Nephron progenitor cell (in vitro differentiated cells): ENCODE measurements at places on chromosomes 1 and 21.

DNA sequence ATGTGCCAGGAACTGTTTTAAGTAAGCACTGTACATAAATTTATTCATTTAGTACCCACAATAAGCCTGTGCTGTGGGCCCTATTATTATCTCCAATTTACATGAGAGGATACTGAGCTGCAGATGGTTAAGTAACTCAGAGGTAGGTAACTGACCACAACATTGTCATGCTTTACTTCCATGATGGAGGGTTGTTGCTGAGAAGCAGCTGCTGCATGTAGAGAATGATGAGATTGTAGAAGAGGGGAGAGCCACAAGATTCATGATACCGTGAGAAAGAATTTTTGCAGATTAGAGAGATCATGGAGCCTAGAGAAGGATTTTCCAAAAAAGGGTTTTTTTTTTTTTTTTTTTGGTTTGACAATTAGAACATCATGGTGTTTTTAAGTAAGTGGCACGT is 313.1 kb downstream of the PTBP2 start:
- DNase-seq: no peak

GRCh38 chr1:39722495-39722894 is 16.2 kb upstream of the PPIE start:
- DNase-seq: no peak

GRCh38 chr1:224387302-224387912 is 30.7 kb downstream of the CNIH4 start:
- no peak for DNase-seq

DNA sequence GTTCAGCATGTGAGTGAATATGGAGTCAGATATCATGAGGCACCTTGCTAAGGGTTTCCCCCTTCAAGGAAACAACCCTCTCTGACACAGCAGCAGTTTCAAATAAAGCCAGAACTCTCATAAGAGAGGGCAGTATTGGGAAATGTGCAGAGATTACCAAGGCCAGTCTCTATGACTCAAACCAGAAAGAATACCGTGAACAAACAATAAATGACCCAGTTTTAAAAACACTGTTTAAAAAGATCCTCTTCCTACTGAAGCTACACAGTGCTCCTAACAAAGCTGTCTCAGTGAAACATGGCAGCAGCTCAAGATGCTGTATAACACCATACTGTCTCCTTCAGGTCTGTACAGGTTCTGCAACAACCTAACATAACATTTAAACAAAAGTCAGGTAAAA is 102.6 kb downstream of the KIAA0319L start:
- no peak for DNase-seq

- no peak for DNase-seq
These were observed 25.6 kb upstream of the ENO1 start for GRCh38 chr1:8903908-8904650.

GRCh38 chr1:100979631-100980030 is 46.0 kb downstream of the DPH5 start:
- no peak for DNase-seq

DNA sequence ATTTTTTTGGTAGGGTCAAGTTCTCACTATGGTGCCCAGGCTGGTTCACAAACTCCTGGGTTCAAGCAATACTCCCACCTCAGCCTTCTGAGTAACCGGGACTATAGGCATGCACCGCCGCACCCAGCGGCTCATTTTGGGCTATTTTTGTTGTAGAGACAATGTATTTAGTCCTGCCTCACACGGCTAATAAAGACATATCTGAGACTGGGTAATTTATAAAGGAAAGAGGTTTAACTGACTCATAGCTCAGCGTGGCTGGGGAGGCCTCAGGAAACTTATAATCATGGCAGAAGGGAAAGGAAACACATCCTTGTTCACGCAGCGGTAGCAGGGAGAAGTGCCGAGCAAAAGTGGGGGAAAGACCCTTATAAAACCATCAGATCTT is 4.2 kb downstream of the CELA2A start:
- no peak for DNase-seq

- DNase-seq: no peak
These were observed 2.3 kb upstream of the TNNT2 start for GRCh38 chr1:201379733-201380242.

DNA sequence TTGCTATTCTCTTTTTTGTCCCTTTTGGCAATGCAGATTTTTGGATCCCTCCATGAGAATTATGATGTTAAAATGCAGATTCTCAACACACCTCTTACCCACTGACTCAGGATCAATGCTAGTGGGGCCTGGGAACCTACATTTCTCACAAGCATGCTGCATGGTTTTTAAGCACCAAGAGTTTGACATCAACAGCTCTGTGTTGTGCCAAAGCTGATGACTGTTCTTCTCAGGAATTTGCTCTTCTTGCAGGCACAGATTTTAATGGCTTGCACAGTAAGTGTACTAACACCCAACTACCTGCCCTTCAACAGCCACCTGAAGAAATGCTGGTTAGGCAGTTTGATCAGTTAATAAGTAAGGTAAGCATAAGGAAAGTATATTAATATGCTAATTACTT is 468.7 kb downstream of the PTBP2 start:
- no peak for DNase-seq

GRCh38 chr1:31576743-31577455 is 584 bp downstream of the TINAGL1 start:
- no peak for DNase-seq

- no peak for DNase-seq
These were observed 10.3 kb downstream of the FBXO28 start for GRCh38 chr1:224124220-224124619.

- DNase-seq: peak; percentile 46
These were observed 109.0 kb upstream of the IPO9 start for GRCh38 chr1:201719812-201720521.

GRCh38 chr1:233681285-233681684 is 67.4 kb downstream of the KCNK1 start:
- DNase-seq: no peak

DNA sequence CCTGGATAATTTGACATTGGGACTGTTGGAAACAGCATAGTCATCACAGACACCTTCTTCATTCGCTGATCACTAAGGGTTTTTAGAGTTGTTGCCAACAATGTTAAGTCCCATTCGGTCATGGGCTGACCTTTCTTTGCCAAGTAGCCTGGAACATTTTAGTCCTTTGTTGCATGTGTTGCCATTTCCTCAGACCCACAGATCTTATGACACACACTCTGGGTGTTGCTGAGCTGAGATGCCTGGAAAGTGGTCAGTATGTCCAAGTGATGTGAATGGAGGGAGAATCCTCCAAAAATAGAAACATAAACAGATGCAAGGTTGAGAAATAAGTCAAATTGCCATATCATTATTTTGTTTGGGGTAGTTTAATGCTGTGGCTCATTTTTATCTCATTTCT is 61.5 kb upstream of the GJA5 start:
- DNase-seq: no peak

DNA sequence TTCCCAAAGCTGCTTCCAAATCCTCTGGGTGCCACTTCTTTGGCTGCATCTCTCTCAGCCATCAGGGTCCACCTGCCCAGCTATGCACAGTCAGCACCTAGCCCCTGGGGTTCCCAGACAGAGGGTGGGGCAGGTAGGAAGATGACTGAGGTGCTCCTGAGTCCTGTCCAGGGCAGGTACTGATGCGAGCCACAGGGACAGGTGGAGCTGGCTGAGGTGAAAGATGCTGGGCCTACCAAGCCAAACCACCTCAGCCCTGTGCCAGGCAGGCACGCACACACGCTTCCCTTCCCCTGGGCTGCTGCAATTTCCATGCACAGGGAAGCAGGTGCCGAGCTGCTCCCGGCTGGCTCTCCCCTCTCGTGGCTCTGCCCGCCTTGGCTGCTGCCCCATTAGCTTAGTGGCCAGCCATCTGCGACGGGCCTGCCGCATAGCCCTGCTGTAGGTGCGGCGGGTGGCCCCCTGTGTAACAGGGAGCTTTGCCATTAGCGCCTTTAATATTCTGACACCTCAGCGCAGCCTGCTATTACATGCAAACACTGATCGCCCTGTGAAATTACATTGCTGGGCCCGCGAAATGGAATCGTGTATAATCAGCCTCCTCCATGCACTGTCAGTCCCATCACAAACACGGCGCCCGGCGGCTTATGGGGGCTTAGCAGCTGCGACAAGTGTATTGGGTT is 38.9 kb downstream of the DMAP1 start:
- DNase-seq: no peak

- no peak for DNase-seq
These were observed 11.3 kb upstream of the MAP10 start for GRCh38 chr1:232793944-232794343.

- no peak for DNase-seq
These were observed 169.2 kb upstream of the SGIP1 start for GRCh38 chr1:66364578-66365391.

GRCh38 chr1:23417570-23417969 is 7.0 kb downstream of the TCEA3 start:
- no peak for DNase-seq

GRCh38 chr1:89627596-89627962 is 5.3 kb upstream of the LRRC8C start:
- no peak for DNase-seq

DNA sequence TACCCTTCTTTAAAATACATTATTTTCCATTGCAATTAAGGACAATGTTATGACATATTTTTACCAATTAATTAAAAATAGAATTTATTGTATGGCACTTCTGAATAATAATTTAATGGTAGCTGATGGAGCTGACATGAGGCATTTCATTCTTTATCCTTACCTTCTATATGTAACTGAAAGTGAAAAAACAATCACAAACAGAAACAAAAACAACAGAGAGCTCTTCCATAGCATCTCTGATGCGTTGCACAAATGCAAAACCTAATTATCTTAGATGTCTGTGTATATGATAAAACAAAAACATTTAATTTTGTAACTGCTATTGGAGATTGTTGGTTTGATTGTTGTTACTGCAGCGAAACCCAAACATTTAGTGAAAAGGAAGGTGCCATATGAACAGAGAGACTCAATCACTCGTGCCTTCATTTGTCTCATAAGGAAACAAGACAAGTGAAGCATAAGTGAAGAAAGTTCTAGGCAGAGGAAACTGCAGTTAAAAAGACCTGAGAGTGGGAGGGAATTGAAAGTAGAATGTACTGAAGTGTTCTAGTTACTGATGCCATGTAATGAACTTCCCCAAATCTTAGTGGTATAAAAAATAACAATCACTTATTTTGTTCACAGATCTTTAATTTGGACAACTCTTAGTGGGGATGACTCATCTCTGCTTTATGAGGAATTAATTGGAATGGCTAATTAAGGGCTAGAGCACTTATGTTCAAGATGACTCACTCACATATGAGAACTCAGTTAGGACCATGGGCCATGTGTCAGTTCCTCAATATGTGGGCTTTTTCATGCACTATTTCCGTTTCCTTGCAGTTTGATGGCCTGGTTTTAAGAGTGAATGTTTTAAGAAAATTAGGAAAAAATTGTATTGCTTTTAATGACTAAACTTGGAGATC is 245.0 kb upstream of the OLFM3 start:
- no peak for DNase-seq

- no peak for DNase-seq
These were observed 21.8 kb upstream of the HSD3B1 start for GRCh38 chr1:119485201-119485600.

DNA sequence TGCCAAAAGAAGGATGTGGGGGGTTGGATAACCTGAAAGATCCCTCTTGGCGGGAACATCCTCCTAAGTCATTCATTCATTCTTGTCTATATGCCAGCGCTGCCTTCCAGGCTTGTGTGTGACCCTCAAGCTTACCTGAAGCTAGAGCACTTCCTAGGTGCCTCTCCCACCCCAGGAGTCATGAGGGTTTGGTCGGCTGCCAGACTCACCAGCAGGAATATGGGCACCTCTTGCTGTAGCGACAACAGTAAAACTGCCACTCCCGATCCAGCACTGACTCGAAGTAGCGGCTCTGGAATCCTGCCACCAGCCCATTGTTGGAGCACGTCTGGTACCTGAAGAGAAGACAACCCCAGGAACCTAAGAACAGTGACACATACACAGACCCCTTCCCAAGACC is 15.0 kb downstream of the DPT start:
- no peak for DNase-seq

DNA sequence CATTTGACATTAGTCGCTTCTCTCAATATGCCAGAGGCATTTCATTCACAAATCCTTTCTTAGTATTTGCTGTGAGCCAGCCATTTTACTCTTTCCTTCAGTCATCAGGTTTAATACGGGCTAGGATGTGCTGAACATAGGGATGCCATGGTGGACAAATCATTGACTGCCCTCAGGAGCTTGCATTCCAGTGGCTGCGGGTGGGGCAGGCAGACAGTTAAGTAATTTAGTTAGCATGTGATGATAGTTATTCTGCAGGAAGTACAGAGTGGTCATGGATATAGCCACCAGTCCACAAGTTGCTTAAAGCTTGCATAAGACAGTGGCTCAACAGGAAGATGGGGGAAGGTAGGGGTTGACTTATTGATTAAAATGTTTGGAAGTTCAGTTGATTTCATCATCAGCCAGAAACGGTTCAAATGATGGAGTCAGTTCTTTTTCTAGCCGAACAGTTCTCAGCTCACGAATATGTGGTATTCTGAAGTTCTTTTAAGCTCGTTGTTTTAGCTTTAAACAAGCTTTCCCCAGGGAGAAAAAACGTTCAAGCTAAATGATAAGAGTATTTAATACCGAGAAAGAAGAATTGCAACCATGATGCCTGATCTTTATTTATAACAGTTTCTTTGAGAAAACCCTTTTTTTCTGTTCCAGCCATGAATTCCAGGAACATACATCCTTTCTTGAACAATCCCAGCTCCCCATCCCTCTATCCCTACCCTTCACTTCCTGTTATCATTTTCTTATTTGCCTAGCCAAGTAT is 1.4 kb downstream of the SLC22A15 start:
- no peak for DNase-seq

DNA sequence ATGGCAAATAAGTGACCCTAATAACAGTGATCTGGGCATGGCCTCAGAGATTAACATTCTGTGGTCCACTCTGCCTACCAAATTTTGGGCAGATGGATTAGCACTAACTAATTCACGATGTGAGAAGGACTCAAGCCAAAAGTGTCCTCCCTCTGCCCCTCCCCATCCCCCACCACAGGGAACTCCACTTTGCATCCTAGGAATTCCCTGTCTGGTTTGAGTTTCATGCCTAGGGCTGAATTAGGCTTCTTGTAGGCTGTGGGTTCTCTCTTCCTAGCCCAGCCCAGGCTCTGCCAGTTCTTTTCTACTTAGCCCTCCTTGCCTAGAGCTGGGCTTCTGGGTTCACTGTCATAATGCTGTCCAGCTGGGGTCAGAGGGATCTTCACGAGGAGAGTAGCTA is 64.1 kb downstream of the ATP2B4 start:
- no peak for DNase-seq

GRCh38 chr1:229058729-229059128 is 212.2 kb upstream of the RAB4A start:
- peak; percentile 30 for DNase-seq

DNA sequence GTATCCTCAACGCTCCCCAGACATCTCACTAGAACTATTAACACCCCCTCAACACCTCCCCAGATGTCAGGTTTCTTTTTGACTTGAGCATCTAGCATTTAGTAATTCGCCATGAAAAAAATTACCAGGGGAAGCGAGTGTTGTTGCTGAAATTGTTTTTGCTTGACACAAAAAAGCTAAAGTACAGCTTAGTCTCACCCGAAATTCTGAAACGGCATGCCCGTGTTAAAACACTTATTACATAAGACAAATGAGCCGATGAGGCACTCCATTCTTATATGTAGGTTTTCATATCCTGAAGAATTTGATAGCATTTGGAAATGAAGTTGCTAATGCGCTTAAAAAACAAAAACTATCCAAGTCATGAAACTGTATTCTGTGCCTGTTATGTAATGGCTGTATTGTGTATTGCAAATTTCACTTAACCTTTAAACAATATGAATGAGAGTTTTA is 1.3 kb upstream of the NRIP1 start:
- no peak for DNase-seq

- no peak for DNase-seq
These were observed 288.0 kb downstream of the PBX1 start for GRCh38 chr1:164846731-164847691.

- peak; percentile 44 for DNase-seq
These were observed 25.5 kb upstream of the MTMR11 start for GRCh38 chr1:149962039-149962647.
